Suprapubic skin (tissue), 4 donors: ENCODE measurements at places on chromosomes 13 and 19.

GRCh38 chr13:99051768-99052455 is 74.0 kb upstream of the DOCK9 start:
- no peak for DNase-seq

DNA sequence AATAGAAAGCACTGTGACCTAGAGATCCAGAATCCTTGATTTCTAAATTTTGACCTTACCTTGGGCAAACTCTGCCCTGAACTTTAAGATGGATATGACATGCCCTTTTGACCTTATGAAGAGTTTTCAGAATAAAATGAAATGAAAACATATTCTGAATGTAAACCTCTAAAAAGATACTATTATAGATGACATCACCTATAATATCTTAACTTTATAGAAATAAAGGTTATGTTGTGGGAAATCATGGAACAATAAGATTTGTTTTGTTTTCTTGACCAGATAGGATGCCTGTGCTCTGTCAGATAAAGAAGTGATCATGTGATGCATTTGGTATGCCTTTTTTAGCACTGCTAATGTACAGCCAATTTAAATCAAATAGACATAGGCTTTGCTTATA is 13.1 kb upstream of the LPAR6 start:
- DNase-seq: no peak

DNA sequence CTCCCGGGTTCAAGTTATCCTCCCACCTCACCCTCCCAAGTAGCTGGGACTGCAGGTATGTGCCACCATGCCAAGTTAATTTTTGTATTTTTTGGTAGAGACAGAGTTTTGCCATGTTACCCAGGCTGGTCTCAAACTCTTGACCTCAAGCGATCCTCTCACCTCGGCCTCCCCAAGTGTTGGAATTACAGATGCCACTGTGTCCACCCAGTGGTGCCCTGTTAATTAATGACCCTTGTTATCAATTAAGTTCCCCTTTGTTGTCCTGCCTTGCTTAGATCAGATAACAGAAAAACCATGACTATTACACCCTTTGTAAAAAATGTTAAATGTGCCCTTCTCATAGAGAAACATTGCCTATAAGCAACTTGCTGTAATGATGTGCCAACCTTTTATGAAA is 34.4 kb upstream of the IGFL1 start:
- DNase-seq: no peak

GRCh38 chr19:38078302-38078930 is 145.6 kb downstream of the DPF1 start:
- no peak for DNase-seq

GRCh38 chr13:71005919-71006318 is 861.1 kb downstream of the DACH1 start:
- no peak for DNase-seq

DNA sequence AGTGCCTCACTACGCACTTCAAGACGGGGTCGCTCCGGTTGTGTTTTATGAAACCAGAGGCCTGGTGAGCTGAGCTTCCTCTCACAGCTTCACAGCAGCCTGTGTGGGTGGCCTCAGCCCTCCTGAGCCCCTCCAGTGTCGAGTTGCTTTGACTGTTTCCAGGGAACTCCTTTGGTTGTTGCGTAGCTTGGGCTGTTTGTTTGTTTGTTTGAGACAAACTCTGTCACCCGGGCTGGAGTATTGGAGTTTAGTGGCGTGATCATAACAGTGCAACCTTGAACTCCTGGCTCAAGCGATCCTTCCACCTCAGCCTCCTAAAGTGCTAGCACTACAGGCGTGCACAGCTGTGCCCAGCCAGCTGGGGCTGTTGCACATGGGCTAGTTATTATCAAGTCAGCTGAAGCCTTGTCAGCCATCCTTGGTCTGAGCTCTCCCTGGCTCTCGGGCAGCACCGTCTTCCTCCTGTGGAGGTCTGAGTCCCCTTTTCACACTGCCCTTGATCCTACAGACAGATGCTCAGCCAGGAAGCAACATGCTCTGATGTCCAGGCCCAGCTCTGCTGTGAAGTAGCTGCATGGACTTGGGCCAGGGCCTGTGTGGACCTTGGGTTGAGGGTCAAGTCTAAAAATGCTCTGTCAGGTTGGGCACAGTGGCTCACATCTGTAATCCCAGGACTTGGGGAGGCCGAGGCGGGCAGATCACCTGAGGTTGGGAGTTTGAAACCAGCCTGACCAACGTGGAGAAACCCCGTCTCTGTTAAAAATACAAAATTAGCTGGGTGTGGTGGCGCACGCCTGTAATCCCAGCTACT is 10.2 kb downstream of the DOT1L start:
- no peak for DNase-seq

DNA sequence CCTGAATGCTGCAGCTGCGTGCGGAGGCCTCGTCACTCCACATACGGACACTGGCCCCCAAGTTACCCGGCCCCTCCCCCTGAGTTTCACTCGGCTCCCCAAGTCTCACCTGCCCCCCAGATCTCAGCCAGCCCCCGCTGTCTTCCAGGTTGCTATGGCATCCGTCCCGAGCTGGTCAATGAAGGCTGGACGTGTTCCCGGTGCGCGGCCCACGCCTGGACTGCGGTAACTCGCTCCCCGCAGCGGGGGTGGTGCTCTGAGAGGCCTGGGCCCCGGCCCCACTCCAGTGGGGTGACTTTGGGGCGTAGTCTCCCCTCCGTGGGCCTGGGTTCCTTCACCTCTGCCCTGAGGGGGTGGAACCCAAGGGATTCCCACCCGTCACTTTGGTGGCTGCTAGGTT is 168.2 kb downstream of the KDM4B start:
- DNase-seq: no peak

DNA sequence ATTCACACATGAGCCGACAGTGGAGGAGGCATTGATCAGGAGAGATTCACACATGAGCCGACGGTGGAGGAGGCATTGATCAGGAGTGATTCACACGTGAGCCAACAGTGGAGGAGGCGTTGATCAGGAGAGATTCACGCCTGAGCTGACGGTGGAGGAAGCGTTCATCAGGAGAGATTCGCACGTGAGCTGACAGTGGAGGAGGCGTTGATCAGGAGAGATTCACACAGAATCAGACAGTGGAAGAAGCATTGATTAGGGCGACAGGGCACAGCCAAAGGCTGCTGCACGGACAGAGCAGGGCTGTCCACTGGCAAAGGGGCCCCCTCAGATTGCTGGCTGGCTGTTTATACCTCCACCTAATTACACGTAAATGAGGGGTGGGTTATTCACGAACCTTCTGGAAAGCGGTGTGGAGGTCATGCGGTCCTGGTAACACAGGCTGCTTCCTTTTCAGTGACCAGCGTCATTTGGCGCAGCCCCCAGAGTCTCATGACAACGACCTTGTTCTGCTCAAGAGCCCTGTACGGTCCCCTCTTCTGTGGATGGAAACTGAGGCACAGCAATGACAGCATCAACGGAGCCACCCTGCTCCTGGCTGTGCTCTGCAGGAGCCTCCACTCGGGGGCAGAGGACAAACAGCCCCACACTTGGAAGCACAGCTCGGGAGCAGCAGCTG is 50.6 kb upstream of the GAS6 start:
- no peak for DNase-seq

DNA sequence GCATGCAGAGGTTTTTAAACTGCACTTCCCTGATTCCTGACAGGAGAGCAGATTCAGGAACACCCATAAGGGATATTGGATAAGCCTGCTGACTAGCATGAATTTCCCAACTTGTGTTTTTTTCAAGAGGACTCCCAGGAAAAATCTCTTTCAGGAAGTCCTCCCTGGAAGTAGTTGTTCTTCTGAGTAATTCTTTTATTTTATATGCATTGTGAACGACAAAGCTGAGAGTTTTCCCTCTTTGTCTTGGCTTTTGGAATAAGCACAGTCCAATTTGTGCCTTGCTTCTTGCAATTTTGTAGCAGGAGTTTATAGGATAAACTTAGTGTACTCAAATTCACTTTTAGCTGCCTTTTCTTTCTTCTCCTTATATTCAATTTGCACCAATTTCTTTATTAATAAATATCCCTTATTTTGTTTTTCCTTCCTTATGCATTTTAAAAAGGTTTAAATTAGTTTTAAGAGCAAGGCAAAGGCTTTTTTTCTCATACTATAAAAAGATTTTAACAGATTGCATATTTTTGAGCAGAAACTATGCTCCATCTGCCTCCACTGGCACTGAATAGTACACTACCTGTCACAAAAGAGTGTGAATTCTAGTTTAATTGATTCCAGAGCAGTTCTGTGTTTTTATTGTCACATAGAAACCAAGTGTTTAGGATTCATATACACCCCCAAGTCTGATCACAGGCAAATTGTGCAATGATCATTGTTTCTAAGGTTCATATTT is 543.3 kb upstream of the SPRY2 start:
- no peak for DNase-seq

- no peak for DNase-seq
These were observed 471.4 kb downstream of the LIG4 start for GRCh38 chr13:107743983-107744382.

- DNase-seq: no peak
These were observed 501.5 kb downstream of the SUCLA2 start for GRCh38 chr13:47499358-47500150.

- DNase-seq: no peak
These were observed 449.7 kb downstream of the IRS2 start for GRCh38 chr13:109336730-109337129.

DNA sequence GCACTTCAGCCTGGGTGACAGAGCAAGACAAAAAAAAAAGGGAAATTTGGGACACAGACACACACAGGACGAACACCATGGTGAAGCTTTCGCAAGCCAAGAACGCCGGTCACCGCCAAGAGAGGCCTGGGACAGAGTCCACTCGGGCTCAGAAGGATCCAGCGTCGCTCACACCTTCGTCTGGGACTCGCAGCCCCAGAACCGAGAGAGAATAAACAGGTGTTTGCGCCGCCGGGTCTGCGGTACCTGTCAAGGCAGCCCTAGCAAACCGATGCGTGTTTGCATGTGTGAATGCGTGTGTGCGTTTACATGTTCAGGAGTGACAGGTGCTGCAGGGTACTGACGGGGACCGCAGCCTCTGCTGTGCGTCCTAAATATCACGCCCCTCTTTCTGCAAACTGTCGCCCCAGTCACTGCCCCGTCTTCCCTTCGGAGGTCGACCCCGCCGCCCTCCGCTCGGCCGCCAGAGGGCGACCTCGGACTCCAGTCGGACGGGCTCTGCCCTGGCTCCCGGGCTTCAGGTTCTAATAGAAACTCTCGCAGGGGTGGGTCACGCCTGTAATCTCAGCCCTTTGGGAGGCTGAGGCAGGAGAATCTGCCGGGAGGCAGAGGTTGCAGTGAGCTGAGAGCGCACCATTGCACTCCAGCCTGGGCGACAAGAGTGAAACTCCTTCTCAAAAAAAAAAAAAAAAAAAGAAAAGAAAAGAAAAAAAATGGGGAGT is 11.8 kb upstream of the CSNK1G2 start:
- DNase-seq: no peak

GRCh38 chr13:44429311-44429710 is 55.7 kb downstream of the SERP2 start:
- no peak for DNase-seq

- DNase-seq: peak; percentile 85
These were observed 15.5 kb downstream of the MAST3 start for GRCh38 chr19:18112989-18113478.

DNA sequence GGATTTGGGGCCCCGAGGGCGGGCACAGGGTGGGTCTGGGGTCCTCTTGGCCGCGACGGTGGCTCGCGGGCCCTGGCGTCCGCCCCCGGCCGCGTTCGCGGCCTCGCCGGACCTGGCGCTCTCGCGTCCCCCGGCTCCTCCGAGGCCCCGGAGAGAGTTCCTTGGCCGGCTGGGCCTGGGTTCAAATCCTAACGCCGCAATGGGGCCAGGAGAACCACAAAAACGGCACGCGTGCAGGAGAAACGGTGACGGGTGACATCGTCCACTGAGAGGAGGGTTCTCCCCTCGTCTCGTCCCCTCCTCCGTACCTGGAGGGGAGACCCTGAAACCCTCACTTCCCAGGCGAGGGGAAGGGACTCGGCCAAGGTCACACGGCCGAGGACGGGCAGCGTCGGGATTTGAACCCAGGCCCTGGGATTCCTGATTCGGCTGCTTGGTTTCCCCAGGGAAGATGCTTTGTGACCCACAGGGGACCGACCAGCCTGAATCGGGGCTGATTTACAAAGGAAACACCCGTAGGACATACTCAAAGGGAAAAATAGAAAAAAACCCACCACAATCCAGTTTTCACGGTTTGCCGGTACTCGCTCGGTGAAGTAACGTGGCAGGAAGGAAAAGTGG is 624 bp downstream of the SAFB start:
- peak; percentile 71 for DNase-seq

DNA sequence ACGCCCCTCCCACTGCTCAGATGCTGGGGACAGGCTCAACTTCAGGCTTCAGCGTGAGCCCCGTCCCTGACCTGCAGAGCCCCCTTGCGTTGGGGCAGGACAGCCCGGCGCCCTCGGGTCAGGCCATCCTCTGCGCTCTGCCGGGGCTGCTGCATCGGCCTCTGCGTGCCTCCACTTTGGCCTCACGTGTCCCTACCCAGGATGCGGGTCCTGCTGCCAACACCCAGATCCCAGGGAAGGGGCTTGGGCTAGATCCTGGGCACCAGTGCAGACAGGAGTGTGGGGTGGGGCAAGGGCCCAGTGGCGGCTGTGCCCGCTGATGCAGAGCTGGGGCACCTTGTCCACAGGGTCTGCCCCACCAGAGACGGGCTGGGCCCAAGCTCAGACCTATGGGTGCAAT is 13.0 kb downstream of the CBARP start:
- no peak for DNase-seq

- DNase-seq: no peak
These were observed 4.7 kb downstream of the PNMA8A start for GRCh38 chr19:46466536-46467196.

- no peak for DNase-seq
These were observed 1550.5 kb downstream of the SLITRK5 start for GRCh38 chr13:89221557-89222158.

DNA sequence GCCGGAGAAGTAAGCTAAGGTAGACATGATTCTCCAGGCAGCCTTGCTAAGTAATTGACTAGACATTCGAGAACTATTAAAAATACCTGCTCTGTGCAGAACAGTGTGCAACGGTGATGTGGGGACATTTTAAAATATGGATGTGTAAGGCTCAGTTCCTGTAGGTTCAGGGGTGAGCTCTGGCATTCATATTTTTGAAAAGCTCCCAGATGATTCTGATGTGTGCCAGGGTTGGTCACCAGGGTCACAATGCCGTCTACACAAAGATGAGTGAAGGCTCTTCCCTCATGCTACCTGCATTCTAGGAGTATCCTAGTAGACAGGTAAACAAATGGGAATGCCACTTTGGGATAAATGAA is 702 bp upstream of the EPSTI1 start:
- DNase-seq: no peak

GRCh38 chr13:20654156-20654555 is 49.3 kb upstream of the IL17D start:
- DNase-seq: no peak

- no peak for DNase-seq
These were observed 185.7 kb upstream of the KL start for GRCh38 chr13:32830336-32831031.

DNA sequence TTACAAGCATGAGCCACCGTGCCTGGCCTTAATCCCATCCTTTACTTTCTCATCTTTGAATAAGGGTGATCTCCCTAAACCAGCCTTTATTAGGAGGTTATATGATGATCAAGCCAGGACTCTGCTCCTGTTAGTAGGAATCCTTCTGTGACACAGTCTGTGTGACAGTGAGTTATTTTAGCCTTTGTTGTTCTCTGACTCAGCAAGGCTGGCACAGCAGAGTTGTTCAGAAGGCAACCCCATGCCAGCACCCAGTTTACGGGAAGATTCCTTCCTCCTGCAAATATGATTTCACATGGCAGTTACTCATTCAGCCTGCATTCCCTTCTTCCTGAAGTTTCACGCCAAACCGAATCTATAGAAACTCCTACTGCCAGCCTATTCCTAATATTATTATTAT is 10.5 kb upstream of the MIER2 start:
- DNase-seq: no peak
